Activated CD4-positive, CD25-positive, alpha-beta regulatory T cell (primary cell): ENCODE measurements at places on chromosomes 12 and 14.

- no peak for DNase-seq
Measured at GRCh38 chr12:95738024-95738611, 52.4 kb downstream of the NTN4 start.

DNA sequence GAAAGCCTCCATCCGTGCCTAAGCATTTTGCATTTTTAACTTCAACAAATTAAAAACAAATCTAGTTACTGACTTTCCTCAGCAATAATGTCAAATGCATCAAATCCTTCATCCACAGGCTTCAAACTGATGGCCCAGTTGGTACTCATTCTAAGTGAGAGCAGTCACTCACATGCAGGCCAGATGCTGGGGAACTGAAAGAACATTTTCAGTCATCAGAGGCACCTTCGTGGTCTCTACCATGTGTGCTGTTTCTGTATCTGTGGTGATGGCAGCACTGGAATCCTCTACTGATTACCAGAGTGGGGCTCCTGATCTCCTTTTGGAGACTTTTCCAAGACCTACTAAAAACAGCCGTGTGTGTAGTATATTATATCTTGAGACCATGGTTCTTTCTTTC is 145.2 kb downstream of the PRIMA1 start:
- no peak for DNase-seq

DNA sequence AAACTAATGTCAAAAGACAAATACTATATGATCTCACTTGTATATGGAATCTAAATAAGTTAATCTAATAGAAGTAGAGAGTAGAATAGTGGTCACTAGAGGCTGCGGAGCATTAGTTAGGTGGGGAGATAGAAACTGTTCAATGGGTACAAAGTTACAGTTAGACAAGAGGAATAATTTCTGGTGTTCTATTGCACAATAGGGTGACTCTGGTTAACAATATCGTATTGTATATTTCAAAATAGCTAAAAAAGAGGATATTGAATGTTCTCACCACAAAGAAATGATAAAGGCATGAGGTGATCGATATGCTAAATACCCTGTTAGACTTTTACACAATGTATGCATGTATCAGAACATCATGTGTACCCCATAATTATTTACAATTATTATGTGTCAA is 42.9 kb downstream of the IGF1 start:
- DNase-seq: no peak

- no peak for DNase-seq
Measured at GRCh38 chr12:22990501-22990900, 365.5 kb downstream of the ETNK1 start.

GRCh38 chr12:46523863-46524770 is 151.5 kb upstream of the SLC38A2 start:
- no peak for DNase-seq

- DNase-seq: no peak
Measured at GRCh38 chr14:90570461-90570860, 173.6 kb downstream of the CALM1 start.

GRCh38 chr14:83558946-83559345 is 1971.0 kb upstream of the FLRT2 start:
- no peak for DNase-seq

DNA sequence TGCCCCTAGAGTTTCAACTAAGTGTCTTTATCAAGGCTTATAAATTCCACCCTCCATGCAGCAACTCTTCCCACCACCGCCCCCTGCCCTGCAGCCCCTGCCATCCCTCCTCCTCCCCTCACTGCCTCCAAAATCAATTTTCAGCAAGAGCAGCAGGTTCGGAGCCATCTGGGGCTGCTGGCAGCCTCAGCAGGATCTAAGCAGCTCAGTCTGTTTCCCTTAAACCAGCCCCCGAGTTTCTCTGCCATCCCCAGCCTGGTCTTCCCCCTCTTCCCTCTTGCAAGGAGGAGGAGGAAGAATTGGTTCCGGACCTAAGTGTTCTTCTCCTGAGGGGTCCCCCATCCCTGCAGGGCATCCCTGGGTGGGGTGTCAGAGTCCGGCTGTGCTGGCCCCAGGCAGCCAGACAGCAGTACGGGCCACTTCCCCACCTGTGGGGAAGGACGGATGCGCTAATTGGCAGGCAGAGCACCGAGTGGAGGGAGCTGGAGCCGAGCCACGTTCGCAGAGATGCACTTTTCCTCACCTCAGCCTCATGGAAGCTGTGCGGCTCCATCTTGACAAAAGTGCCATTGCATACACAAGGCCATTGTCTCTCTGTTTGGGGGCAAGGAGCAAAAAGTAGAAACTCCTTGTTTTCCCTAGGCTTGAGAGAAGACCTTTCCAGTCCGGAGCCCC is 189.3 kb downstream of the KCNA5 start:
- DNase-seq: no peak

GRCh38 chr12:80053051-80053790 is 46.1 kb upstream of the OTOGL start:
- no peak for DNase-seq

- DNase-seq: no peak
Measured at GRCh38 chr14:103386713-103387329, 1.6 kb downstream of the MARK3 start.

DNA sequence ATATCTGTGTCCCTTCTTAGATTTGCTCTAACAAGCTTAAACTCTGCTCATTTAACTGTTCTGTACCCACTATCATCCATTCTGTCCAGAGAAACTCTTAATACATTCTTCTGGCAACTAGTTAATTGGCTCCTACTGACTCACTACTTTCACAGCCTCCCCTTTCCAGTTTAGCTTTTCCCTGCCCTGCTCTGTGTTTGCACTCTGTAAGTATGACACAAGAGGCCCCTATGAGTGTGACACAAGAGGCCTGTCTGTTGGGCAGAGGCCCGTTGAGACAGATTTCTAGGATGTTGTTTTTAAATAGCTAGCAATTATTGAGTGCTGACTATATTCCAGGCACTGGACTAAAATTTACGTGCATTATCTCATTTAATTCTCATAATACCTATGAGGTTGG is 246.0 kb upstream of the DAAM1 start:
- DNase-seq: no peak

- DNase-seq: no peak
Measured at GRCh38 chr12:64256166-64256800, 34.2 kb upstream of the KICS2 start.
